Activated gamma-delta T cell (primary cell): ENCODE measurements at places on chromosomes 1 and 21.

DNA sequence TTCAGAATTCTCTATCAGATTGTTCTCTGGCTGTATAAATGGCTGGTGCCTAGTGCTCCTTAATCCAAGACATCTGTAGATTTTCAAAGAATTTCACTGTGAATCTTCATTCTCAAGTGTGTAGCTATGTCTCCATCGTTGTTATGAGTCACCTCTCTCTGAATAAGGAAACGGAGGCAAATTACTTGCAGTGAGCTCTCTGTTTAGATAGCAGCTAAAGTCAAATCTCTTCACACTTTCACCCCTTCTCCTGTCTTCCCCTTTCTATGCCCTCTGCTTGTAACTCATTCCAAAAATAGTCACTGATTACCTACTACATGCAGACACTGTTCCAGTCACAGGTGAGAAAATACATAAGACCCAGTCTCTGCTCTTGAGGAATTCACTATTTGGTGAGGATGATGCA lies 39.7 kb downstream of the CHML start:
- no peak for DNase-seq

GRCh38 chr1:233638513-233638912 lies 24.6 kb downstream of the KCNK1 start:
- DNase-seq = no peak

DNA sequence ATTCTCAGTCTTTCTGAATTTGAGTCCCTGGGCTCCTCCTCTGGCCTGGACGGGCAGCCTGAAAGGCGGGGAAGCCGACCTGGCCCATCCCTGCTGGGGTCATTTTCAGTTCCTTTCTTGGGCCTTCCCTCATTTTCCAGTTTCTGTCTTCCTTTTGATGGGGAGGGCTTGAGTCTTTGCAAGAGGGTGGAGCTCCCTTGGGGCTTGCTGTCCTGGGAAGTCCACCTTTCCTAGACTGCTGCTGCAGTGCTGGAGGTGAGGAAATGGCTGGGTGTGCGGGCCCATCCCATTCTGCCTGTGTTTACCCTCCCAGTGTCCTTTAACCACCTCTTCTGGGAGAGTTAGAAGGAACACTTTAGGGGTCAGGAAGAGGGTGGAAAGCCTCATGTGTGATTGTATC lies 40.4 kb upstream of the SYNC start:
- DNase-seq = no peak

GRCh38 chr1:205537386-205538018 lies 33.0 kb downstream of the CDK18 start:
- DNase-seq = no peak

DNA sequence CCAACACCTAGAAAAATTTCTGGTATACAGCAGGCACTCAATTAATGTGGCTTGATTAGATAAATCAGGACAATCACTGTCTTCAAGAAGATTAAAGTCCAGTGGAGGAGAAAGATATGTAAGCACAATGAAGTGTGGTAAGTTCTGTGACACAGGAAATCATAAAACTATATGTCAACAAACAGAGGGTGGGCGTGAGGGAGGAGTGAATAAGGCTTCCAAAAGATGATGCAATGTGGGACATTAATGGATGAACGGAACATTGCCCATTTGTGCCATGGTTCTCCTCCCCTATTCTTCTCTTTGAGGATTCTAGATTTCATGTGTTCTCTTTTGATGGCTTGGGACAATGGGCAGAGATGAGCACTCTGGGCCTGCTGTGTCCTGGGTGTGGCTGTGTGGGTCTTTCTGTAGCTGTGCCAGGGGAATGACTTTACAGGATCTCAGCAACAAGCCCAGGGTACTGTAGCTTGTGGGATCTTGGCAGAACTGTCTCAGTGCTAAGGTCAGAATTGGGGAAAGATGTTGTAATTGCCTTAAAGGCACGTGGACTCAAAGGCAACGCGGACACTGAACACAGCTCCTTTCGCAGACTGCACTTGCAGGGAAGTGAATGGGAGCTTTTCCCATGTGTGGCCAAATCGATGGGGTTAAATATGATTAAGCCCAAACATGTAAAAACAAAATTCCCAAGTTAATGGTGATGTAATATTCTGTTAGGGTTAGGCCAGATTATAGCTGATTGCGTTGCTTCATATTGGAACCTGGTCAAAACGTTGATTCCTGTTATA lies 366.9 kb downstream of the TGFB2 start:
- no peak for DNase-seq

- no peak for DNase-seq
Observed at GRCh38 chr1:14429577-14429976, 168.9 kb upstream of the KAZN start.

DNA sequence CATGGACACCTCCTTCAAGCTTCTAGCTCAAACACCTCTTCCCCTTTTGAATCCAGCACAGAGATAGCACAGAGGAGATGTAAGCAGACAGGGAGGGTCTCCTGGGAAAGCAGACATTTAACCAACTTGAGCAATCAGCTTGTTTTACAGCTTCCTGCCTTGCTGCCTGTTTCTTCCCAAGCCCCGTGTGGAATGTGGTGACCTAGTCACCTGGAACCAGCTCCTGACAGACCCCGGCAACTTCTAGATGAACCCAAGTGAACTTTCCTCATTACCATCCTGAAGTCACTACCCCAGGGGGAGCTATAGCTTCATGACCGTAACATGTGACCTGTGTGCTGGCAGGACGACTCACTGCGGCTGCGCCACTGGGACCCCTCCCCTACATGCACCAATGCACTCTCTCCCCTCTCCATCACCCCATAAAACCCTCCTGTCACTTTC lies 24.1 kb upstream of the TTF2 start:
- DNase-seq = no peak

- DNase-seq = no peak
Observed at GRCh38 chr1:33296824-33297223, 24.1 kb downstream of the A3GALT2 start.

GRCh38 chr1:54804471-54805132 lies 3.5 kb upstream of the TTC22 start:
- no peak for DNase-seq

DNA sequence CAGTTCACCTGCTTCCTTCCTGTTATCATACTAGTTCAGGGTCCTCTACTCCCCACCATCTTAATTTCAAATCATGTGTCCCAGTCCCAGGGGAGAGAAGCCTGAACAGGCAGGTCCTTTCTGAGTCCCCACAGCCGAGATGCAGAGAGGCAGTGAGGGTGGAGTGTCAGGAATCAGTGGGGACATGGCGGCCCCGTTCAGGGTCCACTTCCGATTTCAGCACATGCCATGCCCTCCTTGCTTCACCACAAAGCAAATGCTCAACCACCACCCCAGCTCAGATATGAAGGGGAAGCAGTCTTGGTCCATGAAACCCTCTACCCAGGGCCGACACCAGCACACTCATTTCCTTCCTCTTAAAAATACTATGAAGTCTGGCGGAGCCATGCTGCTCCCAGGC lies 5.2 kb upstream of the SEMA4A start:
- DNase-seq = no peak

GRCh38 chr1:222893255-222893654 lies 78.4 kb downstream of the DISP1 start:
- DNase-seq = no peak

DNA sequence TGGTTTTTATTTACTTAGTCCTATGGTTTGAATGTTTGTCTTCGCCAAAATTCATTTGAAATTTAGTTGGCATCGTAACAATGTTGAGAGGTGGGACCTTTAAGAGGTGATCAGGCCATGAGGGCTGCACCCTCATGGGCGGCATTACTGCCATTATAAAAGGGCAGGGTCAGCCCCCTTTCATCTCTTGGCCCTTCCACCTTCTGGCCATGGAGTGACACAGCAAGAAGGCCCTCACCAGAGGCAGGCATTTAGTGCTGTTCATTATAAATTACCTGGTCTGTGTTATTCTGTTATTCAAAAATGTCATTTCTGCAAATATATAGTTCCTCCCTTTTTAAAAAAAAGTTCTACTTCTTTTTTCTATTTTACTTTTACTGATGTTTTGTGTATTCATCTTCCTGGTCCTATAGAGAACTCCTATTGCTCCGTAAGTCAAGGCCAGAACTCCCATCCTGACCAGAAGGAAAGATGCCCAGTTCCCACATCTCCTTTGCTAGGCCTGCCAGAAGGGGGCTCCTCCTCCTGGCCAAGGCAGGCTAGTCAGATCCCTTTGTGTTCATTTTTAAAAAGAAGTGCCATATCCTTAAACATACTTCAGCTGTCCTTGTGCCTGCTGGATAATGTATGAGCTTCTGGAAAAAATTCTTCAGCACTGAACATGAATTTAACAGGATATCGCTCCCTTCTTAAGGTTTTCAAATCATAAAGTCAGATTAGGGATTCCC lies 10.0 kb upstream of the LBR start:
- DNase-seq = no peak

DNA sequence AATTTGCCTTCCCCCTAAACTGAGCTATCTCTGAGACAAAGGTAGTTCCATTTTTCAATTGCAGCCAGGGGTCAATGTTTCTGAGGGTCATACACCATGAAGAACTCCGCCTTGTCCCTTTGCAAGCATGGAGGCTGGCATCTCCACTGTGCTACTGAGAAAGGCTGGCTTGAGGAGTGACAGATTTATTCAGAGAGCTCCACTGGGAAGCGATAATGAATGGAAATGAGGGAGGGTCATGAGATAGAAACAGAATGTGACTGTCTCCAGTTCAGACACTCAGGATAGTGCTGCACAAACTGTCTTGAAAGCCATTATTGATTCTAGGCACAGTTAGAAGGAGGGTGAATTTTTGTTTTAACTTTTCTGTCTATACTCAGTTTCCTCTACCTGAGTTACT lies 197.5 kb downstream of the ZNF326 start:
- DNase-seq = no peak

- DNase-seq = no peak
Observed at GRCh38 chr1:99943223-99943794, 26.5 kb upstream of the SLC35A3 start.

DNA sequence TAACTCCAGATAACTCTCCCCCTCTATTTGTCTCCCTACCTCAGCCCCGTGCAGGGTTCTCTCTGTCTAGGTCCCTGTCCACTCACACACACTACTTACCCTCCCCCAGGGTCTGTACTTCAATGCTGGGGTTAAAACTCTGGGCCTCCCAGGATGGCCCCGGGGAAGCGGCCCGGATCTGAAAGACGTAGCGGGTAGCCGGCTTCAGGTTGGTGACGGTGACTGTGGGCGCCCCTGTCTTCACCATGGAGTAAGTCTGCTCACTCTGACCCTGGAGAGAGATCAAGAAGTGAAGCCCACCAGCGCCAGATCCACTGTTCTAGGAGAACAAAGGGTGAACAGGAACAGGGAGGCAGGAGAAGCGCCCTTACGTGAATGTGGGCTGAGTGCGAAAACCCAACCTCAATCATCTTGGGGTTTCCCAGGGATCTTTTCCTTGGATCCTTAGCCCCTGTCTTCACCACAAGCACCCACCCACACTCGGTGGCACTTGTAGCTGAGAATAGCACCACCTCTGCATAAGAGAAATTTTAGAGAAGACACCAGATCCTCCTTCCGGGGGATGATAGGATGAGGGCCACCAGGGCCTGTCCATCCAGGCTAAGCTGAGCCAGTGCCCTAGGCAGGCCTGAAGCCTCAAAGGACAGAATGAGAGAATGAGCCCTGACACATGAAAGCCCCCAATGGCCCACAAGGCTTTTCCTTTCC lies 33.5 kb downstream of the EPHA10 start:
- no peak for DNase-seq

GRCh38 chr1:33361532-33362235 lies 40.8 kb upstream of the A3GALT2 start:
- DNase-seq = no peak

- DNase-seq = no peak
Observed at GRCh38 chr1:143610196-143610595, 361.6 kb downstream of the FAM72C start.

GRCh38 chr1:22831729-22832413 lies 121.2 kb downstream of the EPHB2 start:
- DNase-seq = no peak

- DNase-seq = no peak
Observed at GRCh38 chr1:55463814-55464475, 248.8 kb upstream of the USP24 start.

GRCh38 chr21:41508415-41509144 lies 622 bp upstream of the TMPRSS2 start:
- DNase-seq = no peak

GRCh38 chr1:181295217-181295616 lies 188.1 kb upstream of the CACNA1E start:
- no peak for DNase-seq

- no peak for DNase-seq
Observed at GRCh38 chr1:59596432-59596831, 218.3 kb upstream of the HOOK1 start.

GRCh38 chr1:8171751-8172464 lies 145.8 kb upstream of the ERRFI1 start:
- no peak for DNase-seq

- DNase-seq = no peak
Observed at GRCh38 chr1:235971020-235971419, 93.9 kb downstream of the NID1 start.

GRCh38 chr1:196677781-196678509 lies 26.1 kb downstream of the CFH start:
- no peak for DNase-seq

- no peak for DNase-seq
Observed at GRCh38 chr1:206004826-206005225, 1.6 kb upstream of the RAB7B start.

DNA sequence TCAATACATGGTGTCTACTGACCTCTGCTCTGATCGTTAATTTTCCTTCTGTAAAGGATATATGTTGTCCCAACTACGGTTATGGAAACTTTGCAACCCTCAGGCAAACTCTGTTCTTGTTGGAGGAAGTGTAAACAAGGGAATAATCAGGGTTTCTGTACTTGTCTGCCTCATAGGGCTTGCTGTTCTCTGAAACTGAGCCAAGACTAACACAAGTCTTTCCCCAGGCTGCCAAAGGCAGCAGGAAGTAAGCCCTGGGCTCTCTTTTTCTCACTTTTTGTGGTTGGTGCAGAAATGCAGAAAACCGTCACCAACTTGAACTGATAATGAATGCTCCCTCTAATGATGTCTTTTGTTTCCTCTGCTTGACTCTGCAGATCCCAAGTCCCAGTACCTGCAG lies 7.6 kb downstream of the CYP4X1 start:
- DNase-seq = no peak

- no peak for DNase-seq
Observed at GRCh38 chr1:8721679-8722324, 95.6 kb downstream of the RERE start.

DNA sequence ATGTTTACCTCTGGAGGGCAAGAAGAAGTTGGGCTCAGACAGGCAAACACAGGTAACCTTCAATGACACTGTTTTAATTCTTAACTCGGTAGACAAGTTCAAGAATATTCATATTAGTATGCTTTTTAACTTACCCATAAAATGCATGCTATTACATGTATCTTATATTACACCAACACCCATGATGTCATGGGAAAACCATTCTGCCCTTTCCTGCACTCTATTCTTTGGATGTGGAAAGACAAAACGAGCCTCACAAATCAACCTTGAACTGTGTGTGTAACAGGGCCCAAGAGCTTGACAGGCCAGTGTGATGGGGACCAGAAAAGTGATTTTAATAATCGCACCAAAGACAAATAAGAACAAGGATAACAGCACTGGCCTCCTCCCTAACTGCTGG lies 22.6 kb upstream of the RAP1GAP start:
- no peak for DNase-seq
